ENCODE measurements at places on chromosomes 2 and 18.
A peak's percentile ranks its signal among the peaks of the same experiment; 100 is the strongest.

GRCh38 chr18:23689031-23689615 is at the start of gene LAMA3:
Gene LAMA3, plus strand, starts transcription at chr18:23689453. Its CDS starts 231 bp downstream, at chr18:23689684.
- DNase-seq, result no peak

GRCh38 chr2:25251422-25252273 is 83.3 kb upstream of the POMC start:
- DNase-seq, result peak; percentile 83

GRCh38 chr2:227411990-227412350 is 24.2 kb upstream of the SCYGR1 start:
- no peak for DNase-seq

GRCh38 chr2:95020275-95021022 is 5.1 kb upstream of the MAL start:
- no peak for DNase-seq

DNA sequence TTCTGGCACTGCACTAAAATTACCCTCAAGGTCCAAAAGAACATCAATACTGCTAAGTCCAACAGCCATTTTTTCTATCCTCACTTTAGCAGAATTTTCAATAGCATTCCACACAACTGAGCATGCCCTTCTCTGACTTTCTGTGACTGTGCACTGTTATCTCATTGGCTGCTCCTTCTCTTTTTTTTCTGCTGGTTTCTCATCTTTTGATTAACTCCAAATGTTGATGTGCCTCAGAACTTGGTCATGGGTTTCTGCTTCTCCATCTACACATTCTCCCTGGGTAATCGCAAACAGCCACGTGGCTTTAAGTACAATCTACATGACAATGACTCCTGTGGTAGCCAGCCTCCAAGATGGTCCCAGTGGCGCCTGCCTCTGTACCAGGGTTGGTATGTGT is 75.0 kb upstream of the CD226 start:
- DNase-seq, result no peak

- DNase-seq, result no peak
Observed at GRCh38 chr2:236712961-236713673, 143.5 kb downstream of the ACKR3 start.

DNA sequence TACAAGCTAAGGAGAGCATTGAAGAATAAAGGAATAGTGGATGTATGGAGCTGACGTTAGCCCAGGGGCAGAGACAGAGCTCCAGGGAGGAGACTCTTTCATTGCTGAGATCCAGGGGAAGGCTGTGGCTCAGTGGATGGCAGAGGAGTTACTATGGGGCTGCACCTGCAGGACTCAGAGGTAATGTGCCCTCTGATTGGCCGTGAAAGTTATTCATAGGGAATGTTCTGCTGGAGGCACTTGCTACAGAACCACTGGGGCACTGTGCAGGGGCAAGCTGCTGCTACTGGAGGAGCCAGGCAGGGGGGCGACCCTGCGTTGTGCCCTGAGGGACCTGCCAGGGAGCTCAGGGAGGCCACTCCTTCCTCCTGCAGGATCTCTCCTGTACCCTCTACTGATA is 199.2 kb downstream of the PTPRM start:
- no peak for DNase-seq

- DNase-seq, result no peak
Observed at GRCh38 chr2:173644146-173644545, 289.5 kb downstream of the CDCA7 start.

All from GM19239 (cell line).